ENCODE measurements at places on chromosomes 11 and 22.

DNA sequence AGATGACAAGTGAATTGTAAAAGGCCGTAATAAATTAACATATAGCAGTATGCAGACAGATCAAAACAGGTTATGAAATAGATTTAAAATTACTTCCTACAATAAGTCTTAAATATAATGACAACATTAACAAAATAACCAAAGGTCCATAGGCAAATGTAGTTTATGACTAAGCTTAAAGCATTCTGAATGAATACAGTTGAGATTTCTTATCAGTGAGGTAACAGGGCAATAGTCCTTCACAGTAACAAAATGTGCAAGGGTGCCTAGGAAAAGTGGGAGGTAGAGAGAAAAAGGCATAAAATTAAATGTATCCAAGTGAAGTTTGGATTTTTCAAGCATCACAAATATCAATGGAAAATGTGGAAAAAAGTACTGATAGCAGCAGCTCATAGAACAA is 20.9 kb upstream of the P4HA3 start:
- no peak for DNase-seq

- no peak for DNase-seq
These were observed 791.2 kb downstream of the BRD1 start for GRCh38 chr22:49036513-49036912.

DNA sequence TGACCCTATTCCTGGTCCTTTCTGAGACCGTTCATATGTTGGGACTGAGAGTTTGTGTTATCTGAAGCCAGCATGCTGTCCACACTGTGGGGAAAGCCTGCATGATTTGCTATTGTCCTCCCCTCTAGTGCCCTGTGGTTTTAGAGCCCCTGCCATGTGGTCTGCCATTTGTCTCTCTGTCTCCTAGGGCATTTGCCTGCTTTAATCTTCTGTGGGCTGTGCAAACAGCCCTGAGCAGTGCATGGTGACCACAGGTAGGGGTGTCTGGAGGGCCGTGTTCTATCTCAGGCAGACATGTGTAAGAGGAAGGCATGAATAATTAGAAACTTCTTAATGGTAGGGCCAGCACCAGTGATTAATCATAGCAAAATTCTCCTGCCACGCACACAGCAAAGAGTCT is 23.0 kb downstream of the AMPD3 start:
- no peak for DNase-seq

DNA sequence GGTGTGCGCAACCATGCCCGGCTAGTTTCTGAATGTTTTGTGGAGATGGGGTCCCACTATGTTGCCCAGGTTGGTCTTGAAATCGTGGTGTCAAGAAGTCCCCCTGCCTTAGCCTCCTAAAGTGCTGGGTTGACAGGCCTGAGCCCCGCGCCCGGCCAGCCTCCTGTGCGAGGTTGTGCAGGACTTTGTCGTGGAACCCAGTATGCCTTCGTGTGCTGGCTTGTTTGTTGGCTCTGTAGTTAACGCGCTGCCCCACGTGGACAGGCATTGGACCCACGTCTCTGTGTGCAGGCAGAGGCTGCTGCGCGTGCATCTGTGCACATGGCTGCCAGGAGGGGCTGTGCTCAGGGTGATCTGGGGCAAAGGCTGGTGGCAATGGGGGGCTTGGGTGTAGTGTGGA is 33.9 kb upstream of the ZNF195 start:
- DNase-seq, result no peak

DNA sequence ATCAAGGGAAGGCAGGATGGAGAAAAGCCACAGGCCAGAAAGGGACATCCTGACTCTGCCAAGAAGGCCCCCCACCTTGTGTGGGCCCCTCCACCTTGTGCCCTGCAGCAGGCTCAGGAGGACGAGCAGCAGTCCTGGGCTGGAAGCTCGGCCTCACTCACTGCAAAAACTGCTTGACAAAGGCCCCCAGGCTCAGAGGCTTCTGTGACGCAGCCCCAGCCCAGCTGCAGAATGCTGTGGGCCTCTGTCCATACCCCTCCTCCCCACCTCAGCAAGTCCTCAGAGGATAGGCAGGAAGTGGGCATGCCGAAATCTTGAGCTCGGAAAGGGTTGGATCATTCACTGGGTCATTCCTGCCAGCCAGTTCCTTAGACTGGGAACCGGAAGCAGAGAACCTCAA is 61.9 kb downstream of the NRXN2 start:
- no peak for DNase-seq

- DNase-seq, result no peak
These were observed 26.4 kb upstream of the KIRREL3 start for GRCh38 chr11:127027000-127027399.

- DNase-seq, result no peak
These were observed 31.5 kb downstream of the FAM168A start for GRCh38 chr11:73566422-73566821.

GRCh38 chr11:80103142-80103859 is 662.5 kb upstream of the TENM4 start:
- DNase-seq, result no peak

DNA sequence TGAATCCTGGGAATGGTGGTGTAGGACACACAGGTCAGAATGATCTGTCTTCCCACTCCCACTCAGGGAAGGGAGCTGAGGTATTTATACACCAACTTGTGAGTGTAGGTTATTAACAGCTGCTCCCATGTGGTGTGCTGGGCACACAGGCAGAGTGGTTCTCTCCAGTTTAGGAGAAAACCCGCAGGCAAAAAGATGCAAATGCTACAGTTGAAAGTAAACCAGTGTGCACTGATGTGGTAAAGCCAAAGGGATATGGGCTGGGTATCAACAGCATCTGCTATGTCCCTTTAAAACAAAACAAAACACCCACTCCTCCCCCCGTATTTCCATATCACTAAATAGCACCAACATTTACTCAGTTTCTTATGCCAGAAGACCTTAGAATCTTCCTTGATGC is 75.4 kb upstream of the SYT13 start:
- no peak for DNase-seq

DNA sequence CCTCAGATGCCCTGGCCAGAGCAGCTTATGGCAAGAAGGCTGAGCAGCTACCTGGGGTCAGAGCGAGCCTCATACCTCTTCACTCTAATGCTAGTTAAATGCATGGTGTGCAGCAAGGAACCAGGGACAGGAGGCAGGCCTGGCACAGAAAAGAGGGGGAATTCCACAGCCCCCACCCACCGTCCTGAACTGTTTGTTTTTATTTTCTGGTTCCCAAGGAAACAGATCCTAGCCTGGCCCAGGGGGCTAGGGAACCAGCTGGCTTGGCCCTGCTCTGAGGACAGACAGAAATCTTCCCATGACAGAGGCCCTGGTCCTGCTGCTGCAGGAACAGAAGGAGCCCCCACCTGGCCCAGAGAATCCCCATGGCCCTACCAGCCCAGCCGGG is 40.4 kb downstream of the SLCO2B1 start:
- DNase-seq, result no peak

DNA sequence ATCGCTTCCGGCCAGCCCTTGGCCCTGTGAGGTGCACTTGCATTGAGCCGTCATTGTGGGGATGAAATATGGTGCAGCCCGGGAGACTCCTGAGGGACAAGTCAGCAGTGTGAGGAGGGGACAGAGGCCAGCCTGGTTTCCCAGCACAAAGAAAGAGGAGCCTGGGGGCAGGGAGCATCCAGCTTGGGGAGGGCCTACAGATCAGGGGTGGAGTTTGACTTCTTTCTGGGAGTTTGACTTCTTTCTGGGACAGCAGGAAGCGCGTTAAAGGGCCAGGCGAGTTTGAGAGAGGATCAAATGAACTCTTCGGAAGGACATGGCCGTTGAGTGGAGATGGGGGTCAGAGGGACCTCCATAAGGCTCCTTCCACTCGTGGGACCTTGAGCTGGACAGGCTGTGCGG is 91.9 kb downstream of the LRRC32 start:
- no peak for DNase-seq

- no peak for DNase-seq
These were observed 72.1 kb downstream of the CECR2 start for GRCh38 chr22:17441326-17441725.

- DNase-seq, result no peak
These were observed 24.6 kb downstream of the FAT3 start for GRCh38 chr11:92249156-92249753.

- no peak for DNase-seq
These were observed 6.0 kb upstream of the MAPK11 start for GRCh38 chr22:50276143-50276542.

GRCh38 chr11:72735495-72736027 is 16.6 kb downstream of the ARAP1 start:
- no peak for DNase-seq

DNA sequence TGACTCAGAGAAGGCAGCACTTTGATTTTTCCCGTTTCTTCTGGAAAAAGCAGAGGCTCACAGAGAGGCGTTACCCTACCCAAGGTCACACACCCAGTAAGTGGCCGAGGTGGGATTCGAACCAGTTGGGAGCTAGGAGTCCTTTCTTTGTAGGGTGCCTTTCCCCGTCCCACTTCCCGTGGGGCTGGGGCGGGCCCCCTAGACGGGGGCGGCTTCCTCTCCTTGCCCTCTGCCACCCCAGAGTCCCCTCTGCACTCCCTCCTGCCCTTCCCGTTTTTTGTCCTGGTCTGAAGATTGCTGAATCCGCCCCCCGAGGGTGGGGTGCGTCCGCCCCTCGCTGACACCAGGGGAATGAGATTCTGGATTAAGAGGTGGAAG is 747 bp downstream of the TPCN2 start:
- DNase-seq, result no peak

DNA sequence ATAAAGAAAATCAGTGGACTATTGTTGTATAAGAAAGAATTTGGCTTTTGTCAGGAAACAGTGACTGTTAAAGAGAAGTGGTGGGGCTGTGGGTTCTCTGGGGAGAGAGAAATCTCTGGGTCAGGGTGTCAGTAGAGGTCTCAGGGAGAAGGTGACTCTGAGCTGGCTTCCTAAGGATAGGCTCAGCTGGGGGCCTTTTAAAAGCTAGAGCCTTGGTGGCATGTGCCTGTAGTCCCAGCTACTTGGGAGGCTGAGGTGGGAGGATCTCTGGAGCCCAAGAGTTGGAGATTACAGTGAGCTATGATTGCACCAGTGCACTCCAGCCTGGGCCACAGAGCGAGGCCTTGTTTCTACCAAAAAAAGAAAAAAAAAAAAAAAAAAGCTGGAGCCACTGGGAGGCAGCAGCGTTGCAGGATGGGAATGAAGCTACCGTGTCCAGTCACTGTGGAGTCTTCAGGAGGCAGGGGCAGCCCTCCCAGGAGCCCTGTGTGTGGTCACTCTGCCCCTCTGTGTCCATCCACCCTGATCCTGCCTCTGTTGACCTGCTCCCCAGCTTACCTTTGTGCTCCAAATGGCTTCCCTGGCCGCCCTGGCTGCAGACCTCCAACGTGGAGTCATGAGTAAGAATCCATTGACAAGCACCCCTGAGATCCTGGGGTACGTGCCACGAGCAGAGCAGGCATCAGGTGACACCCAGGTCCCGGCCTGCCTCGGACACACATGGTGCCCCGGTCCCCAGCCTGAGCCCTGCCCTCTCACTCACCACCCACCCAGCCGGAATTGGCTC is 5.4 kb upstream of the MIF start:
- DNase-seq, result no peak

DNA sequence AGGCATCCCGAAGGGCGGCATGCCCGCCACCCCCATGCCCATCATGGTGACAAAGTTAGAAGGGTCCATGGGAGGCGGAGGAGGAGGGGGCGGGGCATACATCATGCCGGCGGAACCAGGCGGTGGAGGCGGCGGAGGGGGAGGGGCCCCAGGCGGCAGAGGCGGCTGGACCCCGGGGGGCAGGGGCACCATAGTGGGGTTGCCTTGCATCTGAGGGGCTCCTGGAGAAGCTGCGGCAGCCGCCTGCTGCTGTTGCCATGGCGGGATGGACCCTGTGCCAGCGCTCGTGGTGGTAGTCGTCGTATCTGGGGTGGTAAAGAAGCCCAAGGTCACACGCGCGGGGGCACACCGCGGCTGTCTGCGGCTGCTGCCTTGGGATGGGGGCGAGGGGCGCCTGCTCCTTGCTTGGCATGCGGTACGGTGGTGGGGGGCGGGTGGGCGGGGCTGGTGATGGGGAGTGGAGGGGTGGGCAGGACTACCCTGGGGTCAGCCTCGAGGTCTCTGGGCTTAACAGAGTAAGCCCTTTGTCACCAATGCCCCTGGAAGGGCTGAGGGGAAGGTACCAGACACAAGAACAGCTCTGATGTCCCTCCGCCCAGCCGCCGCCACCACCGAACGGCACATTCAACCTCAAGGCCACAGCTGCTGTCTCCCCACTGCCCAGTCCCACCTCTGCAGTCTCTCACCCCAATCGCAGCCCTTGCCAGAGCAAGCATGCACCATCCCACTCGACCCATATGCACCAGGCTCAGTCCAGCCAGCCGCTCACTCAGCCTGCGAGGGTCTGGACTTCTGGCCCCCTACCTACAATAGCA is 6.3 kb upstream of the PYGM start:
- DNase-seq, result no peak

GRCh38 chr11:129374993-129375750 is 476 bp upstream of the BARX2 start:
- DNase-seq, result no peak

- no peak for DNase-seq
These were observed 8.6 kb downstream of the CFL1 start for GRCh38 chr11:65849366-65849765.

DNA sequence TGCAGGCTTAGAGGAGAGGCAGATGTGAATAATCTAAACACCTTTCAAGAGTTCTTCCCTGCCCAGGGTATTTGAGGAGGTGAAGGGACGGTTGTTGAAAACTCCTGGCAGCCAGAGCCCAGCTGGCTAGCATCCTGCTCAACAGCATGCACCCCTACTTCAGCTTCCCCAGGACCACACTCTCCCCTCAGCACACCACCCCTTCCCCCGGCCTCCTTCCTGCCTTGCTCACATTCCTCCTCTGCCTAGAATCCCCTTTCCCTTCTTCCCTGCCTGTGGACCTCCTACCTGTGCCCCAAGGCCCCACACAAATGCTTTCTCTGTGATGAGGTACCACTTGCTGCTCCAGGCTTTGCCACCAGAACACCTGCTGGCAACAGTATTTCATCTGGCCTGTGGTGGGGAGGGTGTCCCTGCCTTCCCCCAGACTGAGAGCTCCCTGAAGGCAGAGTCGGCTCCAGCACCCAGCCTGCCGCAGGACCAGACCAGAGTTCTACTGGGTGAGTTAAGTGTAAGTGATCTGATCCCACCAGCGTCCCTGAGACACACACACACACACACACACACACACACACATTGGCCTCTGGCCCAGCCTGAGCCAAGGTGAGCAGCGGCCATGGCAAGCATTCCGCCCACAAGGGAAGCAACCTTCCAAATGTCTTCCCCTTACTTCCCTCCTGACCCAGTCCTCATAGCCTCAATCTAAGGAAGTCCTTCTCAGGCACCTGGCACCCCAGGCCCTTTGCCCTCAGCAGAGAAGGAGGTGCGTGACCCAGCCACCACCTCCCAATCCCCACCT is 79.5 kb downstream of the PDE2A start:
- no peak for DNase-seq
